B cell (primary cell): ENCODE measurements at places on chromosomes 5 and 9.
A peak's percentile ranks its signal among the peaks of the same experiment; 100 is the strongest.

DNA sequence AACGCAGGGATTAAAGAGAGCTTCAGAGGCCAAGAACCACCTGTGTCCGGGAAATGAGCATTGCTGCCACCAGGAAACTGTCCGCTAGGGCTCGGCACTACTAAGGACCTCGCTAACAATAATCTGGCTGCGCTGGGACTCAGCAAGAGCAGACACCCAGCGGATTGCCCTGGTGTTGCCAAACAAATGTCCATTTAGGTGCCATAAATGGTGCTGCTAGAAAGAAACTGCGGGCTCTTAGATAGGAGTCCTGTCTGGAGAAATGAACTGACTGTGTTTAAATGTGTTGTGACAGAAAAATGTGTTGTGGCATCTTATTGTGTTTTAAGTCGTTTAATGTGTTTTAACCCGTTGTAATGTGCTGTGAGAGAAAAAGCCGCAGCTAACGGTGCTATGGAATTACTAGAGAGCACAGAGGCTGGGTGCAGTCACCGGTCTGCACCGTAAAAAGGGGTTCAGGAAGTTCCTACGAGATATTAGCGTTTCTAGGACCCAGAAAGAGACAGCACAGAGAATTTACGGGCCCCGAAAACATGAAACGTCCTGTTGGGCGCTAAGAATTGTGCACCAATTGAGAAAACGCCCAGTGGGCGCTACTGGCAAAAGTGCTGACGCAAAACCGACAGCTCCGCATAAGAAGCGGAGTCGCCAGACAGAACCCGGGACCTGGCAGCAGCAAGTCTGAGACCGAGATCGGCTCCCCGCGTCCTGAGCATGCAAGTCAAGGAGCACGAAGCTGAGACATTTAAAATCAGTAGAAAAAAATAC is 90.6 kb downstream of the ANXA2R start:
- peak; percentile 88 for DNase-seq

DNA sequence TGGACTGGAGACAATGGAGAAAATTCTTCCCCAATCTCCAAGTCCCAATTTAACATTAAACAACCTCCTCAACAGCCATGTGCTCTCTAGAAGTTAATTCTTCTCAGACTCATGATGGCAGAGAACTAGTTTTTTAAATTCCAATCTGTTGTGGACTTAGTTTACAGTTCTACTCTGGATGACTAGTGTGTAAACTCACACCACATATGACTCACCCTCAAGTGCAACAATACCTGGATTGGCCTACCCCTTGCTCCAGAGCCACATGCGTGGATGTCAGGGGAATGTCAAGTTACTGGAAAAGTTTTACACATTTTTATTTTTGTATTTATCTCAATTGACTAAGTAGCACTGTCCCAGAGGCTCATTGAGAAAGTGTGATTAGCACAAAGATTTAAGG is 136.0 kb upstream of the EFNA5 start:
- no peak for DNase-seq

GRCh38 chr5:169350759-169351240 is 49.9 kb upstream of the SLIT3 start:
- no peak for DNase-seq

- DNase-seq = no peak
These were observed 332.5 kb upstream of the RPS23 start for GRCh38 chr5:82610686-82611085.

- no peak for DNase-seq
These were observed 86.3 kb upstream of the OTULINL start for GRCh38 chr5:14495301-14495700.

GRCh38 chr9:76796296-76796695 is 32.1 kb downstream of the PCA3 start:
- DNase-seq = no peak

DNA sequence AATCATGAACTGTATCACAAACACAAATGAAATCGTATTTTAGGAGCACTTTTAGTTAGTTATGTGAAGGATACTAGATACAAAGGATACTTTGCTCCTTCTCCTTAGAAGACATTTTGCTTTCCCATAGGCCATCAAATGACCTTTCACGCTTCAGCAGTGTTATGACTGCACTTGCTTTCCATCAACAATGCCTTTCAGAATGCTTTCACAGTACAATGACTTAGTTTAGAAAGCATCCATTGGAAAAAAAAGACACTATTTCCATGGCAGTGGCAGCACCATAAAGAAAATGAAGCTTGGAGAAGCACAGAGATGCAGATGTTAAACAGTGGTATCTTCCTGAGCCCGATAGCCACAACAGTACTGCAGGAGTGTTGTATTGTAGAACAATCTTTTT is 203.9 kb downstream of the PCSK1 start:
- DNase-seq = no peak

- DNase-seq = no peak
These were observed 3.4 kb downstream of the NOTCH1 start for GRCh38 chr9:136542241-136543040.

GRCh38 chr5:96197347-96197746 is 235.7 kb upstream of the ELL2 start:
- no peak for DNase-seq

GRCh38 chr5:145960848-145961600 is 24.6 kb downstream of the SH3RF2 start:
- DNase-seq = no peak

GRCh38 chr5:3190433-3190832 is 405.2 kb upstream of the IRX1 start:
- no peak for DNase-seq

DNA sequence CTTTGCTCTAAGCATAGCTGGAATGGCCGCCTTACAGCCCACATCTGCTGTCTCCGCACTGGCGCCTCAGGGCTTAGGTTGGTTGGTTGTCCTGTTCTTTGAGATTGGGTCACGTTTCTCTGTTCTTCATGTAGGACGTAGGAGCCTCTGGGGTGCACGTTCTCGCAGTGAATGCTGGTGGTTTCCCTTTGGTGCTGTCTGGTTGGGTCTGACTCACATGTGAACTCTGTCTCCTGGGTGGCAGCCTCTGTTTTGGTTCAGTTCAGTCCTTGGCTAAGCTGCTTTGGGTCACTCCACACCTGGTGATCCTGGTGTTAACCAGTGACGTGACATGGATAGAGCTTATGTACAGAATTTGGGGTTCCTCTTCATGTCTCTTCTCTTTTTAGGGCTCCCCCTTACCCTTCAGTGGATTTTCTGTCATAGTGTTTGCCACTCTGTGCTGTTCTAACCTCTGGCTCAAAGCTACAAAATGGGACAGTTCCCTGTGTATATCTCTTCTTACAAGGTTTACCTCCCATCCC is 12.6 kb upstream of the LPCAT1 start:
- DNase-seq = peak; percentile 89

DNA sequence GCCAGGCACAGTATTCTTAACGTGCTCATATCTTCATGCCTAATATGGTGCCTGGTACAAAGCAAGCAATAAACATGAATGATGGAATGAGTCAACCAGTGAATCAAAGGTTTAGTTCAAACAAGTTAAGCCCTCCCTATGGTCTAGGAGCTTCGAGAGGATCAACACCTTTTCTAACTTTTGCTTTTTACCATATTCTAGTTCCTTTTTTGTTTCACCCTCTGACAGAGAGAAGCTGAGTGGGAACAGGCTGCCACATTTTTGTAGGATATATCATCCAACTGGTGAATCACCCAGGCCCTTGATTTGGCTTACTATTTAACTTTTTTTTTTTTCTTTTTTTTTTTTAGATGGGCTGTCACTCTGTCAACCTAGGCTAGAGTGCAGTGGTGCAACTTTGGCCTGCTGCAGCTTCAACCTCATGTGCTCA is 39.3 kb upstream of the TNC start:
- no peak for DNase-seq

GRCh38 chr5:175750511-175750931 is 92.7 kb downstream of the HRH2 start:
- DNase-seq = no peak

- DNase-seq = no peak
These were observed 23.0 kb downstream of the ZBED3 start for GRCh38 chr5:77064040-77064439.

GRCh38 chr5:153749960-153750359 is 259.5 kb downstream of the GRIA1 start:
- DNase-seq = no peak

DNA sequence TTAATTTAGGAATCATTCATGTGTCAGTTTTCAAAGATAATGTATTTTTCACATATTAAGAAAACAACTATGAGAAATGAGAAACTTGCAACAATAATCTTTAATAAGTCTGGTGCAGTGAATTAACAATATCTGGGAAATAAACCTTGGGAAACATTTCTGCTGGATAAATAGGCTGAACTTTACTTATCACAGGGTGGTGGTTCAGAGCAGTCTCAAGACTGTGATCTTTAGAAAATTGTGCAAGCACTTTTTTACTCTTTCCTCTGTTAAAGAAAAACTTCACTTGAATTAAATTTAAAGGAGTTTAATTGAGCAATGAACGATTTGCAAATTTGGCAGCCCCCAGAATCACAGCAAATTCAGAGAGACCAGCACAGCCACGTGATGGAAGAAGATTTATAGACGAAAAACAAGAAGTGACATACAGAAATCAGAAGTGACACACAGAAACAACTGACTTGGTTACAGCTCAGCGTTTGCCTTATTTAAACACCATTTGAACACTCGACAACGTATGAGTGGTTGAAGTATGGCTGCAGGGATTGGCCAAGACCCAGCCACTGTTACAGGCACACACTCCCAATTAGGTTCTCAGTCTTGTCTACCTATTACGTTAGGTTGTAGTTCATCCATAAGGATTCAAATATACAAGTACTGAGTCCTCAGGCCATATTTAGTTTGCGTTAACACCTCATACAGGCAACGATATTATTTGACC is 631.9 kb downstream of the SLCO4C1 start:
- no peak for DNase-seq

DNA sequence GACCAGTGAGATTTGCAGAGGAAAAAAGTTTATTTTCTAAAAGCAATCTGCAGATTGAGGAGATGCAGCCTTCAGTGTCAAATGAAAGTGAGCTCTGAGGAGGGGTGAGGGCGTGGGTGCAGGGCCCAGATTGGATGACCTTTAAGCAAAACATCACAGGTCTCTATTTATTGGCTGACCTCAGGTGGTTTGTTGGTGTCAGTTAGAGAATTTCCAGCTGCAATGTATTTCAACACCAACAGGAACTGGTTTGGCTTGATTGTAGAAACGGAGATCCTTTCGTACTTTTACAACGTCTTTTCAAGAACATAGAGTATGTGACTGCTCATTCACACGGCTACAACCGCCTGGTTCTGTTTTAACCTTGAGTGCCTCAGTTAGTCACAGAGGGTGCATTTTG is 1069.1 kb downstream of the EFNA5 start:
- no peak for DNase-seq

- DNase-seq = no peak
These were observed 62.3 kb downstream of the RIGI start for GRCh38 chr9:32463500-32464293.

GRCh38 chr9:84003246-84003645 is 22.6 kb downstream of the RMI1 start:
- no peak for DNase-seq

- no peak for DNase-seq
These were observed 250.8 kb downstream of the ENC1 start for GRCh38 chr5:74389531-74390305.

- DNase-seq = no peak
These were observed 8.4 kb upstream of the TOR1B start for GRCh38 chr9:129794549-129794948.

DNA sequence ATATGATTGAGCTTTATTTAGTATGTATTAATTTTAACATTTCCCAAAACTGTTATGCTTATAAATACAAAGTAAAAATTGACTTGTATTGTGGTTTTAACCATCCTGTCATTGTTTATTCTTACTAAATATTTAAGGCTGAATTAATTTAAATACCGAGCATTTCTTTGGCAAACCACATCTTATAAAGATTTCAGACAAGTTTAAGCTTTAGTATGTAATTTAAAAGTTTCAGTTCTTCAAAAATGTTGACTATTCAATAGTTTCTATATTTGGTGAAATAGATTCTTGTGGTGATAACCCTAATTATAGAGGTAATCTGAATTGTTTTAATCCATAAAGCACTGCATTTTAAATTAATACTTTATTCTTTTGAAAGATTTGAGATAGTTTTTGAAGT is 65.5 kb downstream of the CCNH start:
- no peak for DNase-seq

- no peak for DNase-seq
These were observed 161.5 kb downstream of the NXNL2 start for GRCh38 chr9:88696501-88696900.

- DNase-seq = no peak
These were observed 23.2 kb downstream of the LYSMD3 start for GRCh38 chr5:90506221-90506620.

DNA sequence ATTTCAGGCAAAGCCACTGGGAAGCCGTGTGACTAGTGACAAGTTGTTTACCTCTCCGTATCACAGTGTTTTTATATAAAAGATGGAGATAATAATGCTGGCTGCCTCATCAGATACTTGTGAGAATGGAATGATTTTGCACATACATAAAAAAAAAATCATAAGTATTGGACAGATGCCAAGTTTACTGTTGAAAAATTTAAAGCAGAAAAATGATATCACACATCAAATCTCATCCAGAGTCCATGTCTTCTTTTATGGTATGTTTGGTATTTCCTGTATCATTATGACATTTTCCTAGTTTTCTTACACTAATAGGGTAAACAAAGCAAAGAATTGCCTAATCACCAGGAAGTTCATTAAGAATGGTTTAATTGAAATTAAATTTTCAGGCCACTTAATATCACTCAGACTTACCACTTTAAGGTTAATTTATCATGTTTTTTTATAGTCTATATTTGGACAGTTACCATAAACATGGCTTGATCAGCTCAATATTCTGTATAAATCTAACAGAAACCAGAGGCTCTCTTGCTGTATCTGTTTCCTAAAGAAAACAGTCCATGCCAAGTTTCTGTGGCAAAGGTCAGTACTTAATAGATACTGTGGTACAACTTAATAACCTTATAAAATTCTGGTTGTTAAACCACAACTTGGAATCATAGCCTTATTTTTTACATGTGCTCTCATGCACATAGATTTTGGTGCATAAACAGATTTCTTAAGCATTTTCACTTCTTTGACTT is 656.5 kb upstream of the RIOK2 start:
- no peak for DNase-seq

GRCh38 chr5:81225463-81225862 is 7.7 kb upstream of the CKMT2 start:
- DNase-seq = no peak
